ENCODE measurements at places on chromosomes 1 and 21.

- no peak for DNase-seq
These were observed 61.8 kb upstream of the IFNLR1 start for GRCh38 chr1:24248859-24249258.

DNA sequence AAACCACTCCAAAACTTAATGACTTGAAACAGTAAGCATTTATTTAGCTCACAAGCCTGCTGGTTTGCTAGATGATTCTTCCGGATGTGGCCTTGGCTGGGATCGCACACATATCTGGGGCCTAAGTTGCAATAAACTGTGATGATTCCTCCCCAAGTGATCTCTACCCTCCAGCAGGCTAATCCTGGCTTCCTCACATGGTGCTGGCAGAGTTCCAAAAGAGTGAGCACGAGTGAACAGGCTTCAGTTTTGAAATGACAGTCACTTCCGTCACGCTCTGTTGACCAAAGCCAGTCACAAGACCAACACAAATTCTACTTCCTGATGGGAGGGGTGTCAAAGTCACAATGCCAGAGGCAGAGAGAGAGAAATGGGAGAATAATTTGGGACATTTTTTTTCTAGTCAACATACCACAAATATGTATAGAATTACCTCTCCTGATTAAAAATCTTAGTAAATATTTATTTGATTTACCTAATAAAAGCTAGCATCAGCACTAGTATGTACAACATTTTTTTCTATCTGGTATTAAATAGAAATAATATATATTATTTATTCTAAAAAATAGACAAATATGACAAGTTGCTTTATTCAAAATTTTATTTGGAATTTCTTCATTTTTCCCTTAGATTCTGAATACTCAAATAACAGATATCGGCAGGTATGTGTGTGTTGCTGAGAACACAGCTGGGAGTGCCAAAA lies 292.7 kb downstream of the TPR start:
- no peak for DNase-seq

GRCh38 chr1:160251011-160251410 lies 11.3 kb downstream of the DCAF8 start:
- DNase-seq, result no peak

DNA sequence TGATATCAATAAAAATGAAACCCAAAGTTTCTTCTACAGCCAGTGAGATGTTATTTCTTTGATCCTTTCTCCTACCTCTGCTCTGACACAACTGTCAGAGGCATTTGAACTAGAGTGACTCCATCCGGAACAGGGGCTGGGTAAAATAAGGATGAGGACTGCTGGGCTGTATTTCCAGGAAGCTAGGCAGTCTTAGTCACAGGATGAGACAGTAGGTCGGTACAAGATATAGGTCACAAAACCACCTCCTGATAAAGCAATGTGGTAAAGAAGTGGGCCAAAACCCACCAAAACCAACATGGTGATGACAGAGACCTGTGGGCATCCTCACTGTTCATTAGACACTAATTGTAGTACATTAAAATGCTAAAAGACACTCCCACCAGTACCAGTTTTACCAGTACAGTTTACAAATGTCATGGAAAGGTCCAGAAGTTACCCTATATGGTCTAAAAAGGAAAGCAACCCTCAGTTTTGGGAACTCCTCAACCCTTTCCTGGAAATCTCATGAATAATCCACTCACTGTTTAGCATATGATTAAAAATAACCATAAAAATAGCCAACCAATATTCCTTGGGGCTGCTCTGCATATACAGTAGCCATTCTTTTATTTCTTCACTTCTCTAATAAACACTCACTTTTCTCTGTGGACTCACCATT lies 96.7 kb downstream of the GABPA start:
- DNase-seq, result no peak

- no peak for DNase-seq
These were observed 35.8 kb downstream of the IER5 start for GRCh38 chr1:181124291-181124751.

- no peak for DNase-seq
These were observed 467.7 kb downstream of the KIF26B start for GRCh38 chr1:245622332-245623014.

- no peak for DNase-seq
These were observed 34.0 kb downstream of the OPRD1 start for GRCh38 chr1:28845786-28846543.

- DNase-seq, result no peak
These were observed 54.2 kb upstream of the BCL9 start for GRCh38 chr1:147486876-147487656.

DNA sequence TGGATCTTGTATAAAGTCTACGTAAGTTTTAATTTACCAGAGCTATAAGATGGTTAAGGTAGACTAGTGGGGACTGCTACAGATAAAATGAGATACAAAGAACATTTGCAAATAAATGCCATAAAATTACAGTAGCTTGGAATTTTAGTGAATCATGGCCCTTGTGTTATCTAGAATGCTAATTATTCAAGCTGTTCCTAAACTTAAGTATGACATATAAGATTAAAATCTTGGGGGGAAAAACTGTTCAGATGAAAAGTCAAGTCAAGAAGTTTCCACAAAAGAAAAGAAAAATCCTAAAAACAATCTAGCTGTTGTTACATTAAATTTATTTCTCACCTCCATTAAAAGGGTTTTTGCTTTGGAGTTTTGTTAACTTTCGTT lies 51.7 kb downstream of the SIM2 start:
- no peak for DNase-seq

DNA sequence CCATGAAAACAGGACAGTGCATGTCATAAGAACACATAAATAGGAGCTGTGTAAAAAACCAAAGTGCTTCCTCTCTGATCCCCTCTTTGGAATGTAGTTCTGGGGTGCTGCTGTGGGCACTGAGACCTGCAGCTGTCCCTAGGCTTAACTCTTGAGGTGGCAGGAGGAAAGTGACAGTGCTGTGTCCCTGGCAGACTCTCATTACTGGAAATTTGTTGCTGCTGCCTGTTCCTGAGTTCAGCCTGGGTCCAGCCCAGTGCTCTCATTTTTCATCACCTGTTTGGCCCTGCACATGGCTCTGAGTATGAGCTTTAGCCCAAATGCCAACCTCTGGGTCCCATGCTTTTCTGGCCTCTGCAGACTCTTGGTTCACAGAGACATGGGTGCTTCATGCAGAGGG lies 329.3 kb downstream of the DSCAM start:
- no peak for DNase-seq

- no peak for DNase-seq
These were observed 210.8 kb upstream of the JUN start for GRCh38 chr1:58994664-58995063.

DNA sequence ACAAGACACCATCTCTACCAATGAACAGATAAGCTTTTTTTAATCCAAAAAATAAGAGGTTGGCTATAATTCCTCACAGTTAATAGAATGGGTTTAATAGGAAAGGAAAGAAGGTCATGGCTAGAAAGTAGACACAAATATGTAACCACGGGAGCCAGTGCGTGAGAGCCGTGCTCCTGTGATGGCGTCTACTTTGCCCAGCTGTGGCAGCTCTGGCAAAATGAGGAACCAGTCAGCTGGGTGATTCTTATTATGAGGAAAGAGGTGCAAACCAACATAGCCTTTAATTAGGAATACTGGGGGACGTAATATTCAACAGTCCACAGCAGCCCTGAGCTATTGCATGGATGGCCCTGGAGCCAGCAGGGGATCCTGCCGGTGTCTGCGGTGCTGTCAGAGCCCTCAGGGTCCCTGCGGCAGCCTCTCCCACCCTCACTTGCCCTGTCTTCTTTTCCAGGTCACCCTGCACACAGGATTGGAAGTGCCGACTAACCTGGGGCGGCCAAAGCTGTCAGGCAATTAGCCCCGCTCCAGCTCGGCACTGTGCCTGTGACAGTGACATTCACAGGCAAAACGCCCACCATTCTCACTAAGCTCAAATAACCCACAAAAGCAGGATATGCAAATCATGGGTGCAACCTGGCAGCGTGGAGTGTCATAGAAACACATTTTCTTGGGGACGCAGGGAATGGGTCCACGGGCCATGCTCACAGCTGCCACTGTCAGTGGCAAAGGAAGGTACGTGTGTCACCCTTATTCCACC lies 25.9 kb upstream of the GNPAT start:
- DNase-seq, result no peak

DNA sequence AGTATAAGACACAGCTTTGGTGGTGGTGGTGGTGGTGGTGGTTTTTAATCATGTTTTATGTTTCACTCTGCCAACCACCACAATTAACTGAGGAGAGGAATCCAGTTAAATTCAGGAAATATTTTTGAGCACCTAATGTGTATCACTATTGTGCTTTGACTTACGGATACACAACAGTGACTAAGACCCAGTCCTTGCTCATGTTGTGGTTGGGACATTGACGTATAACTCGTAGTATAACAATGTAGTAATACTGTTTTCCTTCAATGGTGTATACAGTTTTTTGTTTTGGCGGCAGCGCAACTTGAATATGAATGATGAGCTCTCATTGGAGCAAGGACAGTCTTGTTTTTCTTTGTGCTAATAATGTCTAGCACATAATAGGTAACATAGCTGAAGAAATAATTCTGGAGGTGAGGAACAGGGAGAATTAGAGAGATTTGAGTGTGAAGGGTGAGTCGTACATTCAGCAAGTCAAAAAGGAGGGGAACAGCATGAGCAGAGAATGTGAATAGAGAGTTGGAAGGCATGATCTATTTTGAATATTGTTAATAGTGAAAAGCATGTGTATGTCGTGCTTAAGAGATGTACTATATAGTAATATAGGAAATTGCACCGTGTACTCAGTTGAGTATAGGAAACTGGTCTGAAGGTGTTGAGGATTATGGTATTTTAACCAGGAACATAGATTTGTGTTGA lies 5.5 kb downstream of the CACYBP start:
- no peak for DNase-seq

DNA sequence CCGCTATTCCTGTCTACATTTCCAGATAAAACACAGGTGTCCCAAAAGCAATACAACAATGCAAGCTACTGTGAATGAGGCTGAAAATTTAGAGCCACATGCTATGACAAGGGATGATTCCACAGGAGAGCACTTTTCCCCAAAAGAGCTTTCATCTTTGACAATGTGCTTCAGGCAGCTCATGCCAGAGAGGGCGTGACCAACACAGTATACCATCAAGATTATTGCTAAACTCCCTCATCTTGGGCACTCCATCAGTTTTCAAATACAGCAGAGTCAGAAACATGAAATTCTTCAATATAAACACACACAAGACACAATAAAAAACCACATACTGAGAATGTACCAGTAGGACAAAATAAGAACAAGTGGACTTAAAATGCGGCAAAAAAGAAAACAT lies 6.7 kb downstream of the GON4L start:
- DNase-seq, result no peak

- no peak for DNase-seq
These were observed 113.0 kb upstream of the GADD45A start for GRCh38 chr1:67571901-67572593.

DNA sequence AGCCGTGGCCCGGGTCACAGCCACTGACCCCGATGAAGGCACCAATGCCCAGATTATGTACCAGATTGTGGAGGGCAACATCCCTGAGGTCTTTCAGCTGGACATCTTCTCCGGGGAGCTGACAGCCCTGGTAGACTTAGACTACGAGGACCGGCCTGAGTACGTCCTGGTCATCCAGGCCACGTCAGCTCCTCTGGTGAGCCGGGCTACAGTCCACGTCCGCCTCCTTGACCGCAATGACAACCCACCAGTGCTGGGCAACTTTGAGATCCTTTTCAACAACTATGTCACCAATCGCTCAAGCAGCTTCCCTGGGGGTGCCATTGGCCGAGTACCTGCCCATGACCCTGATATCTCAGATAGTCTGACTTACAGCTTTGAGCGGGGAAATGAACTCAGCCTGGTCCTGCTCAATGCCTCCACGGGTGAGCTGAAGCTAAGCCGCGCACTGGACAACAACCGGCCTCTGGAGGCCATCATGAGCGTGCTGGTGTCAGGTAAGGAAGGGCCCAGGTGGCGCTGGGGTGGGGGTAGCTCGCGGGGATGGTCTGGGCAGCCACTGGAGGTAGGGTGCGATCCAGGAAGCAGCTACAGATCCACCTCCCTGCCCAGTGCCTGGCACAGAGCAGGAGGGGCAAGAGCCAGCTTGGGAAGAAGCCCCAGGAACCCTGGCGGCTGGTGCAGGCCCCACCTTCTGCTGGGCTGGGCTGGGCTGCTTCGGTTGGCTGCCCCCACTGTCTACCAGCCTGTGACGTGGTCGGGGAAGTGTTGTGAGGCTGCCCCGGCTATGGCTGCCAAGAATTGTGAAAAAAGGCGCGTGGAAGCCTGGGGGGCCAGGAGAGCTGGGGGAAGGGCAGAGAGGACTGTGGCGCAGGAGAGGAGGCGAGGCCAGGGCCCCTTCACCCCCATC lies 3.8 kb downstream of the CELSR2 start:
- no peak for DNase-seq

- no peak for DNase-seq
These were observed 41.2 kb downstream of the OMA1 start for GRCh38 chr1:58505286-58505685.

DNA sequence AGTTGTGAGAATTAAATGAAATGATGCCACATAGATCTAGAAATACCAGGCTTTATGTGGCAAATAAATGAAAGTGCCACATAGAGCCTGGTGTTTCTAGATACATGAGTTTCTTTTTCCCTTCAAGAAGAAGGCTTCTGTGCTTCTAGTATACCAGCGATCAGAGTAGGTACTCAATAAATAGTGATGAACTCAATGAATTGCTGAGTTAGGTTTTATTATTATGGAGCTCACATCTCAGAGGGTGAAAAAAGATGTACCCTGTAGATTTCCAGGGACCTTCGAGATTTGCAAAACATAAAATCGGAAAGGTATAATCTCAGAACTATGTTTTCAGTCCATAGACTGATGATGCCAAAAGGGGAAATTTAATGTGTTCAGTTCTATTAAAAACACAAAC lies 2.3 kb upstream of the CLSTN1 start:
- no peak for DNase-seq

DNA sequence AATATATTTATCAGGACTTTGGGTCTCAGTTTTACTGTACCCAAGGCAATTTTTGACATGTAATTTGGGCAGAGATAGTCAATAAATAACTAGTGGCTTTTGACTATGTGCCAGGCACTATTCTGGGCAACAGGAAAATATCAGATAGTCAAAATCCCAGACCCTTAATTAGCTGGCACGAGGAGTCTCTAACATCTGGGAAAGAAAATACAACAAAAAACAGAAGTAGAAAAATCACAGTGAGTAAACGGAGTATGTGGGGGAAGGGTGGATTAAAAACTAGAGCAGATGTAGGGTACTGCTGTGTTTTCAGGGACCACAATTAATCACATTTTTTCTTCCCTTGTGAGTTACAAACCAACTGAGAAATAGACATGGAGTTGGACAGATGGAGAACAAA lies 217.8 kb downstream of the NCAM2 start:
- DNase-seq, result no peak

- no peak for DNase-seq
These were observed 98.0 kb downstream of the TGFBR3 start for GRCh38 chr1:91787919-91788318.

- DNase-seq, result no peak
These were observed 46.0 kb downstream of the RUNX1 start for GRCh38 chr21:35002879-35003722.

GRCh38 chr1:156504438-156504813 lies 3.9 kb upstream of the MEF2D start:
- no peak for DNase-seq
